Uterine smooth muscle cell (primary cell): ENCODE measurements at places on chromosomes 7 and 10. TPM values are rescaled to one million over a fixed set of nuclear protein-coding genes. Genes with fewer than 3 reads are reported as not detected.

Gene OR2A1
- not detected in 2 replicates for total RNA-seq

Gene LRMDA
- total RNA-seq, result 0.55 and 0.87 TPM in 2 replicates

Gene ZC3HAV1
- 25.3 and 28.9 TPM in 2 replicates for total RNA-seq

Gene BTBD16
- total RNA-seq, result not detected in 2 replicates

Gene AKR1B15
- total RNA-seq, result not detected in 2 replicates

Gene TMEM176A
- 0.22 TPM in 1 of 2 replicates, not detected in the other for total RNA-seq

Gene PARD3
- 74.6 and 81.5 TPM in 2 replicates for total RNA-seq

Gene GPR85
- total RNA-seq, result 8.6 TPM in 2 replicates

Gene DKK1
- 292 and 421 TPM in 2 replicates for total RNA-seq

Gene C10orf62
- 0.11 and 0.37 TPM in 2 replicates for total RNA-seq

Gene C10orf67
- 0.11 and 0.12 TPM in 2 replicates for total RNA-seq

Gene CALD1
- total RNA-seq, result 290 and 609 TPM in 2 replicates

Gene DNAAF5
- total RNA-seq, result 18.0 and 22.0 TPM in 2 replicates

Gene SFTPA1
- total RNA-seq, result under 0.01 TPM in 1 of 2 replicates, not detected in the other

Gene ACTR3C
- total RNA-seq, result 1.00 and 1.5 TPM in 2 replicates

Gene NRG3
- under 0.01 TPM in 1 of 2 replicates, not detected in the other for total RNA-seq

Gene CALML3
- not detected in 2 replicates for total RNA-seq

Gene MRLN
- total RNA-seq, result not detected in 2 replicates

Gene PNLIPRP1
- total RNA-seq, result not detected in 2 replicates
